ENCODE measurements at places on chromosomes 13 and 19. TPM values are rescaled to one million over a fixed set of nuclear protein-coding genes. Genes with fewer than 3 reads are reported as not detected.

FTL gene
- 994 TPM for total RNA-seq

ZNF563 gene
- 2.0 TPM for total RNA-seq

TIMM50 gene
- total RNA-seq, result 35.5 TPM

IL11 gene
- total RNA-seq, result not detected

PNMA8A gene
- total RNA-seq, result 0.52 TPM

GPC6 gene
- total RNA-seq, result under 0.01 TPM

WDR62 gene
- total RNA-seq, result 0.98 TPM

ZNF541 gene
- total RNA-seq, result 0.22 TPM

OR10H2 gene
- not detected for total RNA-seq

AP1M2 gene
- total RNA-seq, result under 0.01 TPM
